GM04503 (cell line): ENCODE measurements at places on chromosomes 11 and 22.
A peak's percentile ranks its signal among the peaks of the same experiment; 100 is the strongest.

DNA sequence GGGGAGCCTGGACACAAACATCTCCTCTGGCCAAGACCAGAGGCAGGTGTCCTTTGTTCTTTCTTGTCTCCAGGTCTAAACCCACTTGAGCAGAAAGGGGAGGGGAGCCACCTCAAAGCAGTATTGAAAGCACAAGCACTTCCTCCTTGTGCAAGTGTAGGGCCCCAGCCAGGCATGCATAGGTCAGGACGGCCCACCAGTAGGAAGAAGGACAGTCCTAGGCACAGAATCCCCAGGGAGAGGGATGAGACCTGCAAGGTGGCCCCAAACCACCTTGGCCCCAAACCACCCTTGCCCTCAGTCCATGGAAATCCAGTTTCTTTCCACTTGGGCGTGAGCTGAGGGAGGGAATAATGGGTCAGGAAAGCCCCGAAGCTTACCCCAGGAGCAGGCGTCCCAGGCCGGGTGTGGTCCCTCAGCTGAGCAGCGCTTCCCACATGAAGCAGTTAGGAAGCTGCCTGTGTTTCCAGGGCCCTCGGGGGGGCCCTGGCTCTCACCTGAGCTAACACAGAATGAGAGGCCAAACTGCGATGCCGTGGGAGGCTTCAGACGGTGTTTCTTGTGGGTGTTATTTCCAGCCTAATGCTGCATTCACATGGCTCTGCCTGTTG lies 20.4 kb upstream of the IGSF9B start:
- no peak for DNase-seq

- DNase-seq: peak; percentile 99
Observed at GRCh38 chr11:123174196-123175183, 20.6 kb downstream of the CLMP start.

GRCh38 chr11:36211761-36212430 lies 77.3 kb downstream of the COMMD9 start:
- no peak for DNase-seq

DNA sequence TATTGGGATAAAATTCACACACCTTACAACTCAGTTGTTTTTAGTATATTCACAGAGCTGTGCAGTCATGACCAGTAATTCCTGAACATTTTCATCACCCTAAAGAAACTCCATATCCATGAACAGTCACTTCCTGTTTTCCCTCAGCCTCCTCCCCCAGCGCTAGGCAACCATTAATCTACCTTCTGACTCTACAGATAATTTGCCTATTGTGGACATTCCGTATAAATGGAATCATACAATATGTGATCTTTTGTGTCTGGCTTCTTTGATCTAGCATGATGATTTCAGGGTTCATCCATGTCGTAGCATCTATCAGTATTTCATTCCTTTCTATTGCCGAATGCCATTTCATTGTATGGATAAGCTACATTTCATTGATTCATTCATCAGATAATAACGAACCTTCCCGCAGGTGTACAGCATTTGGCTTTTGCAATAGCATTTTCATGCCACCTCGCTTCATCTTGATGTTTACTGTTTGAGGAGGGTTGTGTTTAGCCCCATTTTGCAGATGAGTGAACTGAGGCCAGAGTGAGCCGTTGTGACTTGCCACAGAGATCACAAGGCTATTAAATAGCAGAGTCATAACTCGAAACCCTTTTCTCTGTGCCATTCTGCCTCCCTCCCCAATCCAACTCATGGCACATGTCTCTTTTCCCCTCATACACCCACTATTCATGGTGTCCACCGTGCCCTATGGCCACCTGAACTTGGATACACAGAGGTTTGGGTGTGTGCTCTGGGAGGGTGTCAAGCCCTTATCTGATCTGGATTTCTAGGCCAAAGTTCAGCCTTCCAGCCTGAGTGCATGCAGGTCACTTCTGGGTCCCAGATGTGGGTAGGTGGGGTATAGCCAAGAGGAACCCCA lies 11.1 kb upstream of the MYH9 start:
- no peak for DNase-seq

DNA sequence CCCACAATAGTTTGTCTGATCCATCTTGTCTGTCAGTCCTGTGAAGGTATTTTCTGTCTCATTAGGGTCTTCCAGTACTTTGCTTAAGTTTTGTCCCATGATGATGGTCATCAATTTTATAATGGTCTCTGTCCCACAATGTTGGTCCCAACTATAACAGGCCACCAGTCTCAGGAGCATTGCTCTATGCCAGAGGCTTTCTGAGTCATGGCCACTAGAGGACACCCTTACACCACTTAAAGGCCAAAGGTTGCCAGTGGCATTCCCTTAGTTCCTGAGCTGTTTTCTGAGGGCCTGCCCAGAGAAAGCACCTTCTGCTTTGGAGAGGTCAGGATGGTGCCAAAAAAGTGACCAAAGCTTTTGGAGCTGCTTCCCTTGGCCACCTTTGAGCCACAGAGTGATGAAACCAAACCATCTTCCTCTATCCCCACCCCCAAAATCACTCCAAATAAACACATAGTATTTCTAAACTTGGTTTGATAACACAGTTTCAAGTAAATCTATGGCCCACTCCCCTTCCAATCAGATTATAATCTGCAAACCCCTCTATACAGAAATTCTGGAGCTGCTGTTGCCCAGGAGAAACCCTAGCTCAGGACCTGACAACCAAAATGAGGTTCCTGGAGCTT lies 19.3 kb downstream of the EIF3F start:
- DNase-seq: no peak

- DNase-seq: peak; percentile 28
Observed at GRCh38 chr11:134252346-134253187, 585 bp downstream of the THYN1 start.

GRCh38 chr11:95547976-95548375 lies 241.6 kb downstream of the FAM76B start:
- no peak for DNase-seq

GRCh38 chr11:128587415-128587814 lies at the start of gene ETS1:
TSS of gene ETS1 (minus strand) at chr11:128587558. CDS start at chr11:128573130, 14,428 bp downstream.
- DNase-seq: no peak

DNA sequence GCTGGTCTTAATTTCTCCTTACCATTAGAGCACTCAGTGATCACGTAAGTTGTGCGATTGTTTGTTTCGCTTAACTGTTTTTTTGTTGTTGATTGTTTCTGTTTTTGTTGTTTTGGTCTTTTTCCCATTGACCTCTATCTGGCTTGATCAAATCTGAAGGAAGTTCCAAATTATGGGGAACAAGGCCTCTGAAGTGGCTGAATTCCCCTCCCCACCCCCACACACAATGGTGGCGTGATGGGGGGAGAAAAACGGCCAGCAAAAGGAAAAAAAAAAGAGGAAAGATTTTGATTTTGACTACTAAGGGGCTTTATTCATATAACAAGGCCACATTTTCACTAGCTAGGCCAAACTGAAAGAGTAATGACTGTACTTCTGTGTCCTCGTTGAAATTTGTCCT lies 53.6 kb downstream of the OSBPL5 start:
- no peak for DNase-seq

DNA sequence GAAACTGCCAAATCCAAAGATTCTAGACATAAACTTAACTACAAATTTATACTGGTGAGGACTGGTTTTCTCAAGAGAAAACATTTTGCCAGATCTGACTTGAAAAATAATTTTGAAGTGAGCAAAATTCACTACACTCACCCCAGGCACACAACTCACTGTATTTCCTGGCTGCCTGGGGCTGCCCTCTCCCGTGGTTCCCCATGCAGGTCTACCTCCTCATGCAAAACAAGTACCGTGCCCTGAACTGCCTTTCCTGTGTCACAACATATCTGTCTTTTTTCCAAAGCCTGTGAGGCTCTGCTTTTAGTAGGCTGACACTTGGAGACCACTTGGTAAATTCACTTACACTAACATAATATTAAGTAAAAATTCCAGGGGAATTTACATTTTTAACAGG lies 76.4 kb downstream of the LIF start:
- no peak for DNase-seq

- no peak for DNase-seq
Observed at GRCh38 chr11:9493492-9493891, 32.7 kb downstream of the ZNF143 start.

- no peak for DNase-seq
Observed at GRCh38 chr11:109808569-109808968, 284.6 kb upstream of the ZC3H12C start.

DNA sequence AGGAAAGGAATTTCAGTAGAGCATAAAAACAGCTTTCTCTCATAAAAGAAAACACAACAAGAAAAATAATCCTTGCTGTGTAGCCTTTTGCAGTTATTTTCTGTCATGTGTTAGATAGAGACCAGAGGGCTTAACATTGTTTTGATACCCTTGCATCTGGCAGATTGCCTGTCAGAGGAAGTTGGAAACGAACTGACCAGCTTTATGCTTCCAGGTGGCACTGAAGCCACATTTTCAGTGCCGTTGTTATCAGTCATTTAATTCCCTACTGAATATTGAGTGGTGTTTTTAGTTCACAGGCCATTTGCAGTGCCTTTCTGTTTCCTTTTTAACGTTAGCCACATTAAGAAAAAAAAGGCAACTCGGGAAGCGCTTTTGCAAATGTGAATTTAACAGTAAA lies 21.5 kb upstream of the RAG2 start:
- no peak for DNase-seq

GRCh38 chr11:113986351-113987140 lies 11.6 kb downstream of the HTR3A start:
- DNase-seq: no peak

DNA sequence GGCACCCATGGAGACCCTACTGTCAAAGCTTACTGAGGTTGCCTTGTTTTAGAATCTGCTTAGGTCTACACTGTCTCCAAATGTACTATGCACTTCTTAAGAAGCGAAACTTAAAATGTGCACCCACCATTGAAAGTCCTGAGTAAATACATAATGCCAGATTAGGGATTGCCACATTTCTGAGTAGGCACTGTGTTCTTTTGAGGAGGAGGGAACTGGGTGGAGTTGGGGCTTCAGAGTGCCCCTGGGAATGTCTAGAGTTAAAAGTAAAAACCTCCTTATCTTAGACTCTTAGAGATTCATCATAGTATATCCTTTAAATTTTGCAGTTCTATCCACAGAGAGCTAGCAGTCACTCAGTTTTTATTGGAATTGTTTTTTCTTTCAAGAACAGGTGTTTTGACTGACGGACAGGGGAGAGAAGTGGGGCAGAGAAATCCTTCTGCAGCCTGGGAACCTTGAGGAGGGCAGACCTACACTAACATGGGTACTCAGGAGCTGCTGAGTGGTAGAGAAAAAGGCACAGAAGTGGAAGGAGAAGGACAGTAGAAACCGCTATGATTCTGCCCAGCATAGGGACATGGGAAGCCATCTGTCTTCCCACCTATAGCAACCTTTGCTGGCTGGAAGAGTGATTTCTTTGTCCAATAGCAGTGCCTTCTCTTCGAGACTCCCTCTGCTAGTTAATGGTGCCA lies 33.4 kb upstream of the MICAL2 start:
- DNase-seq: no peak

GRCh38 chr11:133810766-133811165 lies 34.5 kb downstream of the SPATA19 start:
- no peak for DNase-seq

DNA sequence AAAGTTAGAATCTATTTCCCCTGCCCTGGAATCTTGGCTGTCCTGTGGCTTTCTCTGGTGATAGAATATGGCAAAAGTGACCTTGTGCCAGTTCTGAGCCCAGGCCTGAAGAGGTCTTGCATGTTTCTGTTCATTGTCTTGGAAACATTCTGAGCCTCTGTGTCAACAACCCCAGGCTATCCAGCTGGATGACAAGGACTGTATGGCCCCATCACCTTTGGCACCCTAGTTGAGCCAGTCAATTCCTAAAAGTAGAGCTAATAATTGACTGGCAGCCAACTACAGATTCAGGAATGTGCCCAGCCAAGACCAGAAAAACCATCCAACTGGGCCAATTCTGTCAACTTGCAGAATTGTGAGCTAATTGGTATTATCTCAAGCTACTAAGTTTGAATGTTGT lies 514.1 kb upstream of the LARGE1 start:
- no peak for DNase-seq

- no peak for DNase-seq
Observed at GRCh38 chr22:45197606-45198462, 34.1 kb downstream of the NUP50 start.

DNA sequence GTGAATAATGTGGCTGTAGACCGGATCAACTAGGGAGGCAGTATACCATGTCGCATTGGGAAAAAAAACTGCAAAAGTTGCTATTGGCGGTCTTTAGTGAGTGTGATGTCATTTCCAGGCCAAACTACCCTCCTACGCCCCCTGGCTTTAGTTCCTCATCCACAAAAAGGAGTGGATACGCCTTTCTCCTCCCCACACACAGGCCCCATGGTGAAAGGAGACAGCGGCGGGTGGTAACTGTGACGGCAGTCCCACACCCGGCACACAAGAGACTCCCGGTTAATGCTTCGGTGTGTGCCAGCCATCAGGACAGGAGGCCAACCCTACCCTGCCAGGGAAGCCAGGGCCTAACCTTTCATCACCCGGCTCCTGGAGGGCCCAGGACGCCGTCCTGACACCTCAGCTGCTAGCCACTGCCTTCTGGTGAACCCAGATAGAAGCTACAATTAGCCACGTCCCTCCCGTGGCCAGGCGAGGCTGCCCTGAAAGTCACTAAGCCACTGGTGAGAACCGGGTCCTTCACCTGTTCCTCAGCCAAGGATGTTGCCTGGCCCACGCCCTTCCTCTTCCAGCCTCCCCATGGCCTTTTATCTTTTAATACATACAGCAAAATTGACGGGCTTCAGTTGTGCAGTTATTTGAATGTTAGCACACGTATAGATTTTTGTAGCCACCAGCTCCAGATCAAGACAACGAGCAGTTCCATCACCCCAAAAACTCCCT lies 10.8 kb downstream of the TP53I11 start:
- no peak for DNase-seq

DNA sequence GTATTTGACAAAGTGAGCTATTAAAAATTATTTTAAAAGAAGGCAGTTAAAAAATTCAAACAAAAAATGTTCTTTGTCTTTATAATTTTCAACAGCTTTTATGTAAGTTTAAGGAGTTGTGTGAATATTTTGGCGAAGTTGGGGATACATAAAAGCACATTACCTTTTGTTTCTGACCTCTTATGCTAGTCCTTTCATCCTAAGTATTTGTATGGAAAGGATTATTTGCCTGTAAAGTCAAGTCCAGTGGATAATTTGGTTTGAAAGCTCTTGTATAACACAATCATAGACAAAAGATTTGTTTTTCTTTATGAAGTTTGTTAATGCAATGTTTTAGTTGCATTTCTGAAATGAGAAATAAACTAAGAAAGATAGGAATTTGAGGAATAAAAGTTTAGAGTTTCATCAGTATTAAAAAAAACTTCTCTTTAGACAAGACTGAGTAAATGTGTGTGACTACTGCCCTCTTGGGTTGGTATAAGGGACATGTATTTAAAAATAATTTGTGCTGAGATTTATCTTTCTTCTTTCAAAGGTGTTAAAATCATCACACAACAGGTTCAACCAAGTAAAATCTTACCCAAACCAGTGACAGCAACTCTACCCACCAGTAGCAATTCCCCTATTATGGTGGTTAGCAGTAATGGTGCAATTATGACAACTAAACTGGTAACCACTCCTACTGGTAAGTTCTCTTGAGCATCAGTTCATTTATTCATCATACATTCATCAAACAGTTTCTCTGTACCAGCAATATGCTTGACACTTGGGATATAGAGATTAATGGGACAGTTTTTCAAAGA lies 68.2 kb downstream of the EMSY start:
- DNase-seq: no peak

GRCh38 chr11:100232006-100232405 lies 455.1 kb upstream of the ARHGAP42 start:
- no peak for DNase-seq

GRCh38 chr22:49464037-49464436 lies 363.6 kb downstream of the BRD1 start:
- DNase-seq: no peak
